ENCODE measurements at places on chromosomes 3 and 15. TPM values are rescaled to one million over a fixed set of nuclear protein-coding genes. Genes with fewer than 3 reads are reported as not detected.
A peak's percentile ranks its signal among the peaks of the same experiment; 100 is the strongest.

DNA sequence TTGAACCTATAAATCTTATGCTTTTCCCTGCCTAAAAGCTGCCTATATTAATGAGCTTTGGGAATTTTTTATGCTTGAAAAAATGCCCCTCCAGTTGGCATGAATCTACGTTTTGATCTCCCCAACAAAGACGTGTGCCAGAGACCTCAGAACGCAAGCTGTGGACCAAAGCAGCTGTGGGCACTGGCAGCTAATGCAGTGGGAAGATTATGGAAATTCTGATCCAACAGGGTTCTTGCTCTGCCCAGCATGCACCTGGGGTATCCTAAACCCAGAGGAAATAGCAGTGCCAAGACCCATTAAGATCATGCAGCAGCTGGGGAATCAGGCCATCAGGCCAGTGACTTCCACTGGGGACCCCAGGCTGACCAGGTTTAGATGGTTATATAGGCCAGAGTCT is 423.0 kb downstream of the ZBBX start:
- DNase-seq: no peak

DNA sequence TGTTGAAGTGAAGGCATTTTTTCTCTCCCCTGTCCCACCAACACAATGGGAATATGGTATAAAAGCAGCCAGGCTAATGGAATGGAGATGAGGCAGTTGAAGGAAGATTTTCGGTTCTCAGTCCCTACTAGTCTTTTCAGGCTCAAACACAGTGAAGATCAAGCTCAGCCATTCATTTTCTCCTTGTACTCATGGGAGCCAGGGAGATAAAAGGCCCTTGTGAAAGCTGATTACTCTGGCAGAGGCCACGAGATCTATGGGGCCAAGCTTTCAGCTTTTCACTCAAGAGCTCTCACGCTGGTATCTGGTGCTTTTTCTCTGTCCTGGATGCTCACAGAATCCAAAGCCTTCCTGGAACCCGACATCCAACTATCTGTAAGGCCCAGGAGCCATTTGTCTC is 14.5 kb upstream of the FAN1 start:
- no peak for DNase-seq

DNA sequence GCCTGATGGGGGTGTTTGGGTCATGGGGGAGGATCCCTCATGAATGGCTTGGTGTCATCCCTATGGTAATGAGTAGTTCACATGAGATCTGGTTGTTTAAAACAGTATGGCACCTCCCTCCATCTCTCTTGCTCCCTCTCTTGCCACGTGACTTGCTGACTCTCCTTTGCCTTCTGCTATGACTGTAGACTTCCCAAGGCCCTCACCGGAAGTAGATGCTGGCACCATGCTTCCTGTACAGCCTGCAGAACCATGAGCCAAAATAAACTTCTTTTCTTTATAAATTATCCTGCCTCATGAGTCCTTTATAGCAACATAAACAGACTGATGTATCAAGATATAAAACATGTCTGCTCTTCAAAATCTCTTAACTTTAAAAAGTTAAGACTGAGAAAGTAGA is 96.1 kb downstream of the TFDP2 start:
- no peak for DNase-seq

DNA sequence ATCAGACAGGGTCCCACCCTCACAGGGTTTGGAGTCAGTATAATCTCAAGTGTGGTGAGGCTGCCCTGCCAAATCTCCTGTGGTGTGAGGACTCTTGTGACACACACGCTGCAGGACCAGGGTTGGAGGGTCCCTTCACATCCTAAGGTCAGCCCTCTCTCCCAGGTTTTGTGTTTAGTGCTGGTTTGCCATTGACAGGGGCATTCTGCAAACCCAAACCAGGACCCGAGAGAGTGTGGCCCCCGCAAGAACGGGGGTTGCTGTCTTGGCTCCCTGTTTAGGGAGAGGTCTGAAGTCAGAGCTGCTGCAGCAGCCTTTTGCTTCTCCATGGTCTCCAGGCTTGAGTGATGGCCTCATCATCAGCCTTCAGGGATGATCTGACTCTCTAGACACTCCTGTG is 14.7 kb downstream of the FAM107A start:
- no peak for DNase-seq

- peak; percentile 42 for DNase-seq
Measured at GRCh38 chr15:29570948-29571791, 251.1 kb downstream of the TJP1 start.

DNA sequence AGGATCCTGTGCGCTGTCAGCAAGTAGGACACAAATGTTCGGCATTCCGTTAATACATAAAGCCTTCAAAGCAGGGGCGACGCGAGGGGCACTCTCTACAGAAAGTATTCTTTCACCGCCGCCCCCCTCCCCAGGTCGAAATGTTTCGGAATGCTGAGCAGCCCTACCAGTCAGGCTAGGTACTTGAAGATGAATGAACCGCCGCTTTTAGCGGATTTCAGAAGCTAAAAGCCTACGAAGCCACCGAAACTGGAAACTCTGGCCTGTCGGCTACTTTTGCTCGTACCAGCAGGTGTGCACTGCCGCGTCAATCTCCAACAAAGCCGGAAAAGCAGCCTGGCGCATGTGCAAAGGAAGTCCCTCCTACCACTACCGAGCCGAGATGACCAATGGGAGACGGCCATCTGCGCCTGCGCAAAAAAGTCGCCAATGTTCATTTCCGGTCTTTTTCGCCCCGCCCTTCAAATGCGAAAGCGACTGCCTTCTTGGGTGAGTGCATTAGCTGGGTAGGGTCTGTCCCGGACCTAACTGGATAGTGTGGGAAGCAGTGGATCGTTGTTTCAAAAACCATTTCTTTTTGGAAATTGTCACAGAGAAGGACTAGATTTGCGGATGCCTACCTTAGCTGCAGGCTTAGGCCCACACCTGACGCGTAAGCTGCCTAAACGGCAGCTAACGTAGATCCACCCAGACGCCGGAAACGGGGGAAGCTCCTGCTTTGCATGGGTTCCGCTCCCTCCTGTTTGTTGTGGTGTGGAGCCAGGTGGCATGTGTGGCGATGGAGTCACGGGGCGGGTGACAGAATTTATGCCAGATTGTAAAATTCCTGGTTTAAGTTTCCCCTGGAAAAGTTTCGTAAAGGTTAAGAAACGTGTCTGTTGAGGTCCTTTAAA is at the start of gene WDR5B:
WDR5B (minus strand) TSS at position 301 of the 893 bp plus-strand sequence. CDS start 534 bp downstream, outside the sequence.
- peak; percentile 99 for DNase-seq

GRCh38 chr15:66294157-66294931 is 976 bp downstream of the DIS3L start:
- no peak for DNase-seq

DNA sequence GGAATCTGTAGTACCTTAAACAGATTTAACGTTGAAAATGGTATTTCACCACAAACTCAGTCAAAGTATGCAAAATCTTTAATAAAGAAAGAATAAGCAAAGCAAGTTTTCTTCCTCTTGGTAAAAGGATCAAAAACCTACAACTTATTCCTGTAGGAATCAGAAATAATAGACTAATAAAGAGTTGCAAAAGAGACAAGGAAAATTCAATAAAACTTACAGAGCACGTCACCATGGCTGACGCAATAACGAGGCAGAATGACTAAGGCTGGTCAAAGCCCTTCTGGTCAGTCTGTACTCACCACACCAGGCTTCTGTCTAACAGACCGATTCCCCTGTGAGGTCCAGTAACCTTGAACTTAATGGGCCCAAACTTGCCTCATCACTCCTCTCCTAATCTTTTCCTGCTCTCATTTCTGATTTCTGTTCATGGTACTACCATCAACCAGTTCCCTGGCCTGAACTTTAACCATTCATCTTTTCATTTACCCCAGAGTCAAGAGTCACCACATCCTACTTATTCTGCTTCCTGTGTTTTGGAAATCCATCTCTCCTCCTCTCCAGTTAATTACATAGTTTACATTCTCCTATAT is 5.0 kb downstream of the MASP1 start:
- no peak for DNase-seq

DNA sequence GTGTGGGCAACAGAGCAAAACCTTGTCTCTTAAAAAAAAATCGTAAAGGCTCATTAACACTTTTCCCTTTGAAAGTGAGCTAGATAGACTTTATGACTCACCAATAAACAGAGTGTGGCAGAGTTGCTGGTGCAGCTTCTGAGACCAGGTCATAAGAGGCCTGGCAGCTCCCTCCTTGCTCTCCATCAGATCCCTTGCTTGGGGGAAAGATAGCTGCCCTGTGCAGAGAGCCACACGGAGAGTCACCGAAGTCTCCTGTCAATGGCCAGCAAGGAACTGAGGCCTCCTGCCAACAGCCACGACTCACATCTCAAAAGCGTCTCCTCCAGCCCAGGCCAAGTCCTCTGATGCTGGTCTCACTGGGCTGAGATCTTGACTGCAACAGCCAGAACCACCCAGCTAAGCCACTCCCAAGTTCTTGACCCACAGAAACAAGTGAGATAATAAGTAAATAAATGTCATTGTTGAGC is 8.7 kb upstream of the GP9 start:
- DNase-seq: no peak

DNA sequence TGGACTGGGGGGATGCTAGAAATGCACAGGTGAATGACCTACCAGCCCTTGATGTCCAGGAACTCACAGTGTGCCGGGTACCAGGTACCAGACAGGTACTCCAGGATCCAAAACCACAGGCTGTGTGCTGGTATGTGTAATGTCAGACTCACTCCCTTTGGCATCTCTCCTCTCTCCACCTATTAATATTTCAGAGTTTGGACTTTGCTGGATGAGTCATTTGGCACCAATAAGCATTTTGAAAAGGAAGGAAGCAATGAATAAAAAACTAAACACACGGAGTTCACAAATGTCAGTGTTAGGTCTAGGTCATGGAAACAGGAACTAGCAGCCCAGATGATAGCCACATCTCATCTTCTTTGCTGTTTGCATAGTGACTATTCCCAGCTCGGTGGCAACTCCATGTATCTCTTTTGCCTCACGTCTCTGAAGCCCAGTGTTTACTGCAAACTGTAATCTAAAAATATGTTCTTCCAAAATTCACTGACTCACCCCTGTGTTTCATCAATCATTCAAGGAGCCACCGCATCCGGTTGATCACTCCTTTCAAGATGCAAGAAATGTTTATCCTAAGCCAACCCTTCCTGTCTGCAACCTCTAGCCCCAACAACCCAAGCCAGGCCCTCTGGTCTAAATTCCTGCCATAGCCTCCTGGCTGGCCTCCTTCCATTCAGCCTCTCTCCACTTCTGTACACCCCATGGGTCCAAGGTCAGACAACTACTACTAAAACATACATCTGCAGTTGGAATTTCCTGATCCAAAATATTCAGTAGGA is 8.4 kb downstream of the ITGB5 start:
- peak; percentile 43 for DNase-seq

- no peak for DNase-seq
Measured at GRCh38 chr15:39127925-39128617, 452.8 kb upstream of the THBS1 start.

DNA sequence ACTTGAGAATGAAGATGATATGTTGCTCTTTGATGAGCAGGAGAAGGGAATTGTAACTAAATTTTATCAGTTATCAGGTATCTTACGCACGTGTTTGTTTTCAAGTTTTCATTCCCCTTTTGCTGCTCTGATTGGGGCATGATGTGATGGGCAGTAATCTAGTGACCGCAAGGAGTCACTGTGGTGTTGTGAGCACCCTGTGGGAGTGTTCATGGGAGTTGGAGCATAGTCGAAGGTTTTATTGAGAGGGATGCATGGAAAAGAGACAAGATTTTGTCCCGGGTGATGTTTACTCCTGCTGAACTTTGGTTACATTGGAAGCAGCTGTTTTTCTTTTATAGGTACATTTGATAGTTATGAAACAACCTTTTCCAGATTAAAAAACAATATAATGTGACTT is 2.1 kb downstream of the FAN1 start:
- no peak for DNase-seq

DNA sequence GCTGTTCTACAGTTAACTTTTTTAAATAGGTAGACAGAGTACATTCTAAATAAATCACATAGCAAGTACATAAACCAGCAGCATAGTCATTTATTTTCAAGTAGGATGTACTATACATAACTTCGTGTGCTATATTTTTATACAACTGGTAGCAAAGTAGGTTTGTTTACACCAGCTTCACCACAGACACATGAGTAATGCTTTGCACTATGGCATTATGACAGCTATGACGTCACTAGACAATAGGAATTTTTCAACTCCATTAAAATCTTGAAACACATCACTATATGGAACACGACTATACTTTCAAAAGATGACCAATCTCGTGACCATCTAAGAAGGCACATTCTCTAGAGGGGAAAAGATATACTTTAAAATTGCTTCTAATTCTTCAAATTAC is 3.5 kb downstream of the TEX55 start:
- DNase-seq: no peak

DNA sequence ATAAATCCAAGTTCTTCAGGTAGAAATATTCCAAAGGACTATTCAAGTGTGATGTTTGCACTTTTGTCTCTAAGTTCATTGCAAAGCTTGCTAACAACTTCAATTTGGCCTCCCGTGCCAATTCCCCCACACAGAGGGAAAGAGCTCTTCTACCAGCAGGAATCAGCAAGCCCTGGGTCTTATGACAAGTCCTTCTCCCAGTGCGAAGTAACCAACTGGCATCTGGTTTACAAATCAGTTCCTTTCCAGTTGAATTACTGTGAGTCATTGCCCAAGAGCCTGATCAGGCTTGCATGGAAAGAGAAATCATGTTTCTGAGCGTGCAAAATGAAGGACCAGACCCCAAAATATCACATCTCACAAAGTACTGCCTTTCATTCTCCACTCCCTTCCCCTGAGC is 62.7 kb upstream of the SLCO3A1 start:
- no peak for DNase-seq

DNA sequence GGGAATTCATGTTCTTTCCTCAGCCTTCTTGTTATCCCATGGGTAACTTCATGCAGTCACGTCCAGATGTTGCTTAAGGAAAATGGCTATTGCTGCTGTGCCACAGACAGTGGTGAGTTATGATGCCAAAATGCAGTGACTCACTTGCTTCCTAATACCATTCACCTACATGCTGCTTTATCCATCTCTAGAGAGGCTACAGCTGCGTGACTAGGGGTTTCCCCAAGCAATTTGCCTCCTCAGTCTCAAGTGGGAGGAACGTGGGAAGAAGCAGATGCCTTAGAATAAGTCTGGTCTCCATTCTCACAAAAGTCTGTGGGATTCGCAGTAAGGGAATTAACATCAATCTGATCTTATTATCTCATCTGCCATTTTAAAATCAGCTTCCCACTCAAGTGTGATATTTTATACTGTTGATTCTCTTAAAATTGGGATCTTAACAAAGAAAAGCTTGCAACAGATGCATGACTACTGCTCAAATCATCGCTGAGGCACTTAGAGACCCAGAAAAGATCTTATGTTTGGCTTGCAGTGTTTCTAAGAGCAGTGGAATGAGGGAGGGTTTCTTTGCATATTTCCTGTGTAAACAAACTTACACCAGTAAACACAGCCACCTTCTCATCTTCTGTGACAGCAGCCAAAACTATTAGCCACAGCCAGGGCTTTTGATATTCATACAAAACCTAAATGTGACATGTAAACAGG is 62.0 kb upstream of the ACP3 start:
- no peak for DNase-seq

- DNase-seq: no peak
Measured at GRCh38 chr3:96059301-96059700, 755.1 kb upstream of the EPHA6 start.

The PCLAF gene
- 1.3 TPM for polyA plus RNA-seq

The FSIP1 gene
- polyA plus RNA-seq: 0.25 TPM

The GNAT1 gene
- polyA plus RNA-seq: not detected

The NOX5 gene
- polyA plus RNA-seq: 1.1 TPM

The TBL1XR1 gene
- polyA plus RNA-seq: 30.0 TPM

The SMAD6 gene
- 10.9 TPM for polyA plus RNA-seq

The IQCH gene
- polyA plus RNA-seq: 0.78 TPM

The EPHA3 gene
- polyA plus RNA-seq: 2.3 TPM

The ACKR2 gene
- 0.82 TPM for polyA plus RNA-seq

The SIDT1 gene
- polyA plus RNA-seq: 1.3 TPM

The MCF2L2 gene
- polyA plus RNA-seq: 2.2 TPM

The ARHGEF26 gene
- polyA plus RNA-seq: 6.9 TPM

The HRG gene
- not detected for polyA plus RNA-seq

The PTPN23 gene
- polyA plus RNA-seq: 7.3 TPM

All from ovary (tissue), 10 donors.